Cortex of kidney (tissue), 1 donor: ENCODE measurements at places on chromosomes 11 and 22.

DNA sequence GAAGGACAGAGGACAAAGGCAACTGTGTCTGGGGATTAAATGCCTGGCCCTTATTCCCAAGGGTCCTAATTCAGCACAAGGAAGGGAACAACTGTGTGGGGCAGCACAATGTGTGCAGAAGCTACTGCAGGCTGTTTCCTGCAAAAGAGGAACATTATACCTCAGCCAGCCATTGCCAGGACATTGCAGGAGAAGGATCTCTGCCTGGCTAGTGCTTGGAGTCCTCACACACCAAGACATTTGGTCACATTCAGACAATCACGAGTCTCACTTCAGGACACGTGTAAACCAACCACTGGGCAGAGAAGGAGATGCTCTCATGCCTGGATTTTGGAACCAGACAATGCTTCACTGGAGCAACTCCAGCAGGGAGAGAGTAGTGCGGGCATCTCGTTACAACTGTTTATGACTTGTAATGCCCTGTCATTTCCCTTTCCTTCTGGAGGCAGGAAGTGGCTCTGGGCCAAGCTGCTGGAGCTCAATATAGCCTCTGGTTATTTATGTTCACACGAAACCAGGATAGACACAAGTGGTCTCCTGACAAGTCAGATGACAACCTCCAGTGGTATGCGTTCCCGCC, 23.9 kb upstream of the ZC3H12C start:
- no peak for DNase-seq

DNA sequence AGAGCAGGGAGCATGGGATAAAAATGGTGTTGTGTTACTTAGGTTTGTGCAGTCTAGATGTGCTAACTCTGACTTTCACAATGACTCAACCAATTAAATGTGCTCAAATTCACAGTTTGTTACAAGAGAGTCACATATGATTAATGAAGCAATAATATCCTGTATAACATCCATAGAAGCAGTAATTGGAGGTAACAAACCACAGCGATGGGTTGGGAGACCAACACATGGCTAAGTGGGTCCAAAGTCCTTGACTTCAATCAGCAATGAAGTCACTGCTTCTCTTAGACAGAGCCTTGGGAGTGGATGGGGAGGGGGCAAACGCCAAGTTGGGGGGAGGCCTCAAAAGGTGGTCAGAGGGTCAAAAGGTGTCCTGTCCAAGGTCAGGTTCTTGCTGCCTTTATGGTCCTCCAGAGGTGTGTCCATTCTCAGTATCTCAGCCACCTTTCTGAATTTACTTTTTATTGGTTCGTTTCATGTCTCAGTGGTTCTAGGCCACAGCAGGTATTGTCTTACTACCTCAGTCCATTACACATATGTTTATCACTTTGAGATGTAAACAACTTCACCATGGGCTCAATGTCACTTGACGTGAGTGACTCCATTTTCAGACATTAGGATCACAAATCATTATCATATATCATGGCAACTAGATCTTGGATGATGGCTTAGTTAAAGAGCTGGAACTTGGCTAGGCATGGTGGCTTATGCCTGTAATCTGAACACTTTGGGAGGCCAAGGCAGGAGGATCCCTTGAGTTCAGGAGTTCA, 32.4 kb downstream of the SLN start:
- DNase-seq, result no peak

DNA sequence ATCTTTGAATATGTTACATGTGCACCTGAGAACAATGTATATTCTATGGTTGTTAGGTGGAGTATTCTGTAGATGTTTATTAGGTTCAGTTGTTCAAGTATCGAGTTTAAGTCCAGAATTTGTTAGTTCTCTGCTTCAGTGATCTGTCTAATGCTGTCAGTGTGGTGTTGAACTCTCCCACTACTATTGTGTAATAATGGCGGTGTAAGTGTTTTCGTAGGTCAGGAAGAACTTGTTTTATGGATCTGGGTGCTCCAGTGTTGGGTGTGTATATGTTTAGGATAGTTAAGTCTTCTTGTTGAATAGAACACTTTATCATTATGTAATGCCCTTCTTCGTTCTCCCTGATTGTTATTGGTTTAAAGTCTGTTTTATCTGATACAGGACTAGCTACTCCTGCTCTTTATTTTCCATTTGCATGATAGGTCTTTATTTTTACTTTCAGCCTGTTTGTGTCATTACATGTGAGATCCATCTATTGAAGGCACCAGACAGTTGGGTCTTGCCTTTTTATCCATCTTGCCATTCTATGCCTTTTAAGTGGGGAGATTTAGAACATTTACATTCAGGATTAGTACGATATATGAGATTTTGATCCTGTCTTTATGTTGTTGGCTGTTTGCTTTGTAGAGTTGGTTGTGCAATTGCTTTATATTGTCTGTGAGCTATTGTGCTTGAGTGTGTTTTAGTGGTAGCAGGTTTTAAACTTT, 121.6 kb downstream of the DDX10 start:
- no peak for DNase-seq

GRCh38 chr22:31124290-31124689, 1.5 kb downstream of the INPP5J start:
- no peak for DNase-seq
